IMR-90 (cell line): ENCODE measurements at places on chromosomes 2 and 18. TPM values are rescaled to one million over a fixed set of nuclear protein-coding genes. Genes with fewer than 3 reads are reported as not detected.

GRCh38 chr18:79384151-79384807, 11.5 kb upstream of the NFATC1 start:
- no peak for DNase-seq
- H3K27me3 ChIP-seq: peaks cover 12% of the 10 kb centered on the region
- H3K4me3 ChIP-seq: no peak overlapping the region
- H3K4me1 ChIP-seq: peaks cover 3% of the 10 kb centered on the region; the same call in 1 of the 2 replicates

DNA sequence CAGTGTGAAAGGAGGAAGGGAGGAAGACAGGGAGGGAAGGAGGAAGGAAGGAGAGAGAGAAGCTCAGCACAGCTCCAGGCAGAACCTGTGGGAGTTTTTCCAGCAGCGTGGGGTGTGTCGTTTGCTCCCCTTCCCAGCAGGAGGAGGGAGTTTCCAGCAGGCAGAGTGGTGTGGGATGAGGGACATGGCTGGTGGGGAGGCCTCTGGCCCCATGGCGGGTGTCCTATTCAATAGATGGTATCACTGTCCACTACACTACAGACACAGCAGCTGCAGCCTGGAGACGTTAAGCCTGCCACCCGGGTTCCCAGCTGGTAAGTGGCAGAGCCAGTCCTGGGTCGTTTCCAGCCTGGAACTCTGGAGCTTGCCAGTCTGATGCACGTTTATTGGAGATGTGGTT, 44.7 kb downstream of the GLI2 start:
- DNase-seq: no peak
- no peak overlapping the region for H3K4me3 ChIP-seq
- H3K27ac ChIP-seq: peak overlapping the region; percentile 12; the same call in 1 of the 2 replicates

IL36G gene
- not detected in 2 replicates for polyA plus RNA-seq

DCDC2C gene
- not detected in 2 replicates for polyA plus RNA-seq

GRCh38 chr18:10659000-10659399, 133.2 kb downstream of the NAPG start:
- H3K27me3 ChIP-seq: peaks cover 6% of the 10 kb centered on the region
- no peak overlapping the region for H3K27ac ChIP-seq
- no peak overlapping the region for H3K4me3 ChIP-seq
- DNase-seq: no peak
- H3K36me3 ChIP-seq: no peaks in the 10 kb centered on the region

GRCh38 chr18:40938615-40939014, 1016.4 kb upstream of the PIK3C3 start:
- no peak overlapping the region for H3K4me3 ChIP-seq
- H3K36me3 ChIP-seq: no peaks in the 10 kb centered on the region
- H3K27me3 ChIP-seq: no peaks in the 10 kb centered on the region

- no peak overlapping the region for H3K27ac ChIP-seq
- H3K36me3 ChIP-seq: no peaks in the 10 kb centered on the region
- H3K4me3 ChIP-seq: no peak overlapping the region
- no peak for DNase-seq
- H3K27me3 ChIP-seq: peaks cover 7% of the 10 kb centered on the region
These were observed 15.0 kb downstream of the FAM124B start for GRCh38 chr2:224386876-224387275.

DNA sequence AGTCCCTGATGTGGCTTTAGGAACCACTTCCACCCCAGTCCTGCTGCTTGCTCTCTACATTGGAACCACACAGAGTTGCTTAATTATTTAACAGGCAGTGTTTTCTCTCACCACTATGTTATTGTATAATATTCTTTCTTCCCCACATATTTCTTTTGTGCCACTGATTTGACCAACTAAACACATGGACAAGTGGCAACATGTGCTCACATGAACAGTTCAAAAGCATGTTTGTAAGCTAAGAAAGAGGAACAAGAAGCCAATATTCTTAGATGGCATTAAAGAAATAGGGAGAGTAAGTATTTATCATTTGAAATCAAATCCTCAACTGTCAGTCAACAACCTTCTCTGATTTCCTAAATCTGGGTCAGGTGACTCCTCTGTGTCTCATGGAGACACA, 409.6 kb downstream of the FBXO15 start:
- no peak overlapping the region for H3K27ac ChIP-seq
- H3K36me3 ChIP-seq: no peaks in the 10 kb centered on the region
- H3K4me1 ChIP-seq: peaks cover 4% of the 10 kb centered on the region; the same call in 1 of the 2 replicates
- no peaks in the 10 kb centered on the region for H3K27me3 ChIP-seq
- no peak for DNase-seq

DNA sequence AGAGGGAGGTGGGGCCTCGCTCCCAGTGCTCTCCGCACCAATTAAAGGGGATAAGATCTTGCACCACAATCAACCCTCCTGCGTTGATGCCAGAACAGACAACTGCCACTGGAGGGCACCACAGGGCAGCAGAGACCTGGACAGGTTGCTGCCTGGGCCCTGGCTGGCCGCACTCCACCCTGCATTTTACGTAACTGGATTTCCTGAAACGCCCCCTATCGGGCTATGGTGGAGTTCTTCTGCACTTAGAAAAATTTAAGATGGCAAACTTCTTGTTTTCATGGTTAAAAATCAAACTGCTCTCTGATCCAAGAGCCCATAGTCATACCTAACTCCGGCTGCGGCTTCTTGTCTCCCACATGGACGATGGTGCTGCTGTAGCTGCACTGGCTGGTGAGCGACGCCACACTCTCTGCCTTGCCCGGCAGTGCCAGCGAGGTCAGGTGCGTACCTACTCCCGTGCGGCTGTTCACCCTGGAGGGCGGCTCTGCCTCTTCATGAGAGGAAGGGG, 16.8 kb upstream of the HES6 start:
- H3K27ac ChIP-seq: no peak overlapping the region
- DNase-seq: peak; percentile 61
- peaks cover 2% of the 10 kb centered on the region; the same call in 1 of the 2 replicates for H3K4me1 ChIP-seq

GRCh38 chr2:232931636-232932035, 61.6 kb downstream of the SNORC start:
- no peak overlapping the region for H3K27ac ChIP-seq
- DNase-seq: no peak
- H3K4me1 ChIP-seq: no peaks in the 10 kb centered on the region; the same call in 1 of the 2 replicates
- no peaks in the 10 kb centered on the region for H3K36me3 ChIP-seq
- peaks cover 37% of the 10 kb centered on the region for H3K27me3 ChIP-seq
- H3K4me3 ChIP-seq: no peak overlapping the region

DNA sequence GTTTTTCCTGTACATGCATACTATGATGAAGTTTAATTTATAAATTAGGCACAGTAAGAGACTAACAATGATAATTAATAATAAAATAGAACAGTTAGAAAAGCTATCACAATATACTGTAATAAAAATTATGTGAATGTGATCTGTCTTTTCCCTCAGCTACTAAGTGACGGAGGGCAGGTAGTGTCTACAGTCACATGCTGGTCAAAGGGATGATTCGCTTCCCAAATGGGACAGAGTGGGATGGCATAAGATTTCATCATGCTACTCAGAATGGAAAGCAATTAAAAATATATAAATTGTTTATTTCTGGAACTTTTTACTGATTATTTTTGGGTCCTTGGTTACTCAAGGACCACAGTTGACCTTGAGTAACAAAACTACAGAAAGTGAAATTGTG, 71.5 kb downstream of the DAW1 start:
- no peaks in the 10 kb centered on the region for H3K27me3 ChIP-seq
- no peaks in the 10 kb centered on the region for H3K36me3 ChIP-seq
- no peak for DNase-seq
- H3K4me3 ChIP-seq: no peak overlapping the region
- H3K4me1 ChIP-seq: no peaks in the 10 kb centered on the region
- no peak overlapping the region for H3K27ac ChIP-seq

GRCh38 chr2:129482626-129483025, 496.8 kb upstream of the RAB6C start:
- no peak overlapping the region for H3K27ac ChIP-seq
- H3K27me3 ChIP-seq: no peaks in the 10 kb centered on the region
- H3K4me1 ChIP-seq: no peaks in the 10 kb centered on the region
- no peak overlapping the region for H3K4me3 ChIP-seq

STPG4 gene
- polyA plus RNA-seq: 0.06 and 0.12 TPM in 2 replicates

RHBDD1 gene
- 9.3 and 9.7 TPM in 2 replicates for polyA plus RNA-seq

GRCh38 chr18:79182047-79182713, 113.0 kb downstream of the ATP9B start:
- no peaks in the 10 kb centered on the region for H3K27me3 ChIP-seq
- no peak overlapping the region for H3K4me3 ChIP-seq
- peaks cover 3% of the 10 kb centered on the region for H3K4me1 ChIP-seq
- no peak overlapping the region for H3K27ac ChIP-seq

- H3K4me3 ChIP-seq: no peak overlapping the region
- no peak for DNase-seq
- H3K27ac ChIP-seq: no peak overlapping the region
- H3K27me3 ChIP-seq: peaks cover 6% of the 10 kb centered on the region
- no peaks in the 10 kb centered on the region for H3K4me1 ChIP-seq
- no peaks in the 10 kb centered on the region for H3K36me3 ChIP-seq
These were observed 9.2 kb upstream of the HK2 start for GRCh38 chr2:74824679-74825078.

DNA sequence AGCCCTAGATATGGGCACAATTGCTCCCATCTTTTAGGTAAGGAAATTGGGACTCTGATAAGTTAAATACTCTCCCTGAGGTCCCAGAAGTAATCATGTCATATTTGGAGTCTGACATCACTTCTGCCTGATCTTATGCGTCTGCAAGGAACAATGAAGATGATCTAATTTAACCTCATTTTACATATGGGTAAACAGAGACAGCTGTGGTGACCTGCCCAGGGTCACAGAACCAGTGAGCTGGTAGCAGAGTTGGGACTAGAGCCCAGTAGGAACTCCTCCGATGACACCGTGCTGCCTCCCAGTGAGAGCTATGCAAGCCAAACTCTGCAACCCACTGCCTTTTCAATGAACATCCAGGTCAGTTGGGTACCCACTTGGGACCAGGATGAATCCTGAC, 17.8 kb downstream of the CTAGE1 start:
- H3K27me3 ChIP-seq: no peaks in the 10 kb centered on the region
- no peaks in the 10 kb centered on the region for H3K4me1 ChIP-seq
- no peaks in the 10 kb centered on the region for H3K36me3 ChIP-seq
- H3K4me3 ChIP-seq: no peak overlapping the region
- H3K27ac ChIP-seq: no peak overlapping the region
